GM18507 (cell line): ENCODE measurements at places on chromosomes 2 and 18.

- DNase-seq: no peak
Observed at GRCh38 chr18:73381699-73382036, 513.9 kb upstream of the NETO1 start.

- peak; percentile 80 for DNase-seq
Observed at GRCh38 chr2:113173542-113174375, at the start of gene PSD4. PSD4 (plus strand) TSS chr2:113173971; CDS start chr2:113182457, 8,486 bp downstream.

- no peak for DNase-seq
Observed at GRCh38 chr2:197673606-197674005, 1.8 kb downstream of the RFTN2 start.

GRCh38 chr2:219782737-219783348 lies 155.4 kb downstream of the SLC4A3 start:
- no peak for DNase-seq

DNA sequence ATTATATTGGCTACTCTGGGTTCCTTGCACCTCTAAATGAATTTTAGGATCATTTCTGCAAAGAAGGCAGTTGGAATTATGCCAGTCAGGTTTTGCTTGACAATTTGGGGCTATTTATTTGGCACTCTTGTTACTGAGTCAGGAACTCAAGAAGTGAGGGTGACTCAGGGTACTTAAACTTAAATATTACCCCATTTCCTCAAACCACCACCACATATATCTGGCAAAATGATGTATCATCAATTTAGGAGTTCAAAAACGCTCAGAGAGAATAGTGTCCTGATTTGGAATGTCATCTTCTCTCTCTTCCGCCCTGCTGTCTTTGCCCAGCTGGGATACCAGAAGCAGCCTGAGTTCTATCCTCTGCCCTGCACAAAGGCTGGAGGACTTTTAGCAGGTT lies 2.4 kb upstream of the THNSL2 start:
- DNase-seq: no peak

GRCh38 chr2:29469516-29469915 lies 354.3 kb downstream of the CLIP4 start:
- DNase-seq: no peak

DNA sequence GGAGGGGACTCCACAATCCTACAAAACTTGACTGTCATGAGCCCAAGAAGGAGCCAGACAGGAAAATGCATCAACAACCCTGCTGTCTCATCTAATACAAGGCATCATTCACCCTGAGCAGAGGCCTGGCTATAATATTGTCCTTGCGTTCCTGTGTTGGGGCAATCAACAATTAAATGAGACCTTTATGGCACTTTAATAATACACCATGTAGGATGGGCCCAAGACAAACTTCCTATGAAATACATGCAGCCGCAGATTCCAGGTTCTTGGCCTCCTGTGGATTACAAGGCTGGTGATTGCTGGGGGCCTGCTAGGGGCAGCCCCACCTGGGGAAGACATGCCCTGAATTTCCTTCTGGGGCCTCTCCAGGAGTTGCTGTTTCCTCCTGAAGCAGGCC lies 82.8 kb upstream of the PPP1CB start:
- no peak for DNase-seq

DNA sequence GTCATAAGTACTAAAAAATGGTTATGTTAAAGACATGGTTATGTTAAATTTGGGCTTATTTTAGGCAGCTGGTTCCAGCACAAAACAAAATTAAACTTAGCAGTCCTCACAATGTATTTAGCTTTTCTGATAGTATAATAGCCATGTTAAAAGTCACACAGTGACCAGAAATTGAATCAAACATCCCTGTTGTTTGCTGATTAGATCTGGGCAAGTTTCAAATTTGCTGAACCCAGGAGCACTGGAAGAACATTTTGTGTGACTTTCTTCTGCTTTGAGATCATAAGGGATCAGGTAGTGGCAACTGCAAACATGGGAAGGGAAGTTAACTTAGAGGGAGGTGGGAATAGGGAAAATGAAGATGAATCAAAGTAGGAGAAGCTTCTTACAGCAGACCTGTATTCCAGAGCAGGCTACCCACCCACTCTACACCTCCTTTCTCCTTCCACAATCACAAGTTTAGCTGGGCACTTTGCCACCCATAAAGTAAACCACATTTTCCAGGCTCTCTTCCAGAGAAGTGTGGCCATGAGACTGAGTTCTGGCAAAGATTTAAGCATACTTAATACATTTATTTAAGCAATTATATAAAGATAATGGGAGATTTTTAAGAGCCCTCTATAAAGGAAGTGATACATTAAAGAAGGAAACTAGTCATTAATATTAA lies 616.1 kb upstream of the LRATD1 start:
- DNase-seq: no peak

- DNase-seq: no peak
Observed at GRCh38 chr2:239831861-239832489, 193.2 kb downstream of the NDUFA10 start.

DNA sequence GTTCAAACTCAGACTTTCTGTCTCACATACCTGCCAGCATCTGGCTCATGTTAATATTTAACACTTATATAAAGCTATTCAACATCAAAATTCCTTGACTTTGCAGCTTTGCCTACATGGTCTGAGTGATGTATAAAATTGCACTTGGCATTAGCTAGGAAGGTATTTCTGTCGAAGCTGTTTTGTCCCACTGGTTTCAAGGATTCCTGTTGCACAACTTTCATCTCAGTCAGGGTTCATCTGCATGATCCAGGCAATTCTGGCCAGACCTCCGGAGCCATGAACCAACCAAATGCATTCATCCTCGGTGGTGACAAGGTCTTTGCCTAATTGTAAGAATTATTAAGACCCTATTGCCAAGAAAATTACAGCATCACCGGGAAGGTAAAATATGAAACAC lies 185.4 kb downstream of the ZEB2 start:
- DNase-seq: no peak

GRCh38 chr2:128531856-128532255 lies 213.2 kb upstream of the HS6ST1 start:
- DNase-seq: no peak

- DNase-seq: no peak
Observed at GRCh38 chr2:204581946-204582345, 36.7 kb downstream of the PARD3B start.

DNA sequence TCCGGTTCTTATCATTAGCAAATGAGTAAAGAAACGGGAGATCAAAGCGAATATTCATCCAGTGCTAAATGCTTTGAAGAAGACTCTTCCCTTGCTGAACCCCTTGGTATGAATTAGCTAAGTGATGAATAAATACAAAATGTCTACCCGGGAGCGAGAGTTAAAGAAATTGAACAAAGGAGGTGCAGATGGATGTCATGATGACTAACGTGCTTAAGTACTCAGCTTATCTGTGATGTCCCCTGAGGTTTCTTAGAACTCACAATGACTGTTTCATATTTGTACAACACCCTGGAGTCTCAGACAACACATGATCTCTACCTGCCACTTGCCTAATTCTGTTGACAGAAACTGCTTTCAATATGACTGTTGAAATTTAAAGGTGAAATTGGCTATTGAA lies 148.5 kb downstream of the TMEM200C start:
- DNase-seq: no peak

- DNase-seq: no peak
Observed at GRCh38 chr18:45617284-45617683, 2.0 kb downstream of the SLC14A2 start.

DNA sequence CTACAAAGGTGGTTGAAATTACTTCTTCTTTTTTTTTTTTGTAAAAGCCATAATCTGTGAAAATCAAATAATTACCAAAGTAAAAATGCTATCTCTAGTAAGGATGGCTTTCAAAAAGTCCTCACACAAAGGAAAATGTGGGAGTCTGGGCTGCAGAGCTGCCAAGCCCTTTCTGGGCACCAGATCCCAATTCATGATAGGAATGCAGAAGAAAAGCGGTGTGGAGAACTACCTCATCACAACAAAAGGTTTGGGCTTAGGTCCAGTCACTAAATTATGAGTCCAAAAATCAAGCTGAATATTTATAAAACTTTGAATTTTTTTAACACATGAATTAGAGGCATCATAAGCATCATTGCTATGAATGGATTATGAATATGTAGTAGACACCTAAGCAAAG lies 30.8 kb upstream of the EPHA4 start:
- no peak for DNase-seq

GRCh38 chr2:150438041-150438440 lies 49.4 kb downstream of the RND3 start:
- no peak for DNase-seq

- DNase-seq: no peak
Observed at GRCh38 chr2:233865838-233866237, 2.3 kb downstream of the MSL3B start.

DNA sequence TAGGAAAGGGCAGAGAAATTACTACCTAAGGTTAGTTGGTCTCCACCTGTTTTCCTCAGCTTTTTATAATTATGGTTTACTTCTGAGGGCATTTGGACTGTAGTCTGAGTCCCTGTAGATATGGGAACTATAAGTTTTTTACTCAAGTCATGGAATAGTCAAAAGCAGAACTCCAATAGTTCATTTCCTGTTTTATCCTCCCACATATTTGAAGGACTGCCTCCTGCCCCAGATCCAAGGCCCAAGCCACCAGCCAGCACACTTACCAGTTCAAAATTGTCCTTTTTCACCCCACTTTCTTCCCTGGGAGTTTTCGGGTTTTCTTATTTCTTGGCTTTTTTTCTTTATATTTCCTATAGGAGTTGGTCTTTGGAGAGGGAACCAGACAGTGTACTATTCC lies 164.1 kb downstream of the MBD5 start:
- no peak for DNase-seq
